DMS79 (cell line): ENCODE measurements at places on chromosomes 1 and 21.

- DNase-seq, result no peak
Observed at GRCh38 chr1:78919150-78919549, 87.4 kb downstream of the ADGRL4 start.

DNA sequence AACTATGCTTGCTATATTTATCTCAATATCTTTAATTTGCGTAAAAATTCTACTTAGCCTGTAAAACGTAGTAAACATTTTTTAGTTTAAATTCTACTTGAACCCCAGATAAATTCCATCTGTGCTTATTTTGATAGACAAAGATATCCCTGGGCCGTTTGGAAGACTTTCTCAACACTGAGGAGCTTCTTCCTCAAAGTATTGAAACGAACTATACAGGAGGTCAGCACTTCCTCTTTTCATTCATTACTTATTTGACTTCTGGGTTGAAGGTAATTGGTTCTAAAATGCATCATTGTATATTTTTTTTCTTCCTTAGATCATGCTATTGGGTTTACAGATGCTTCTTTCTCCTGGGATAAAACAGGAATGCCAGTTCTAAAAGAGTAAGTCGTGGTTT lies 74.7 kb downstream of the HSPA13 start:
- no peak for DNase-seq

GRCh38 chr1:117537291-117537920 lies 68.4 kb upstream of the TENT5C start:
- DNase-seq, result no peak

DNA sequence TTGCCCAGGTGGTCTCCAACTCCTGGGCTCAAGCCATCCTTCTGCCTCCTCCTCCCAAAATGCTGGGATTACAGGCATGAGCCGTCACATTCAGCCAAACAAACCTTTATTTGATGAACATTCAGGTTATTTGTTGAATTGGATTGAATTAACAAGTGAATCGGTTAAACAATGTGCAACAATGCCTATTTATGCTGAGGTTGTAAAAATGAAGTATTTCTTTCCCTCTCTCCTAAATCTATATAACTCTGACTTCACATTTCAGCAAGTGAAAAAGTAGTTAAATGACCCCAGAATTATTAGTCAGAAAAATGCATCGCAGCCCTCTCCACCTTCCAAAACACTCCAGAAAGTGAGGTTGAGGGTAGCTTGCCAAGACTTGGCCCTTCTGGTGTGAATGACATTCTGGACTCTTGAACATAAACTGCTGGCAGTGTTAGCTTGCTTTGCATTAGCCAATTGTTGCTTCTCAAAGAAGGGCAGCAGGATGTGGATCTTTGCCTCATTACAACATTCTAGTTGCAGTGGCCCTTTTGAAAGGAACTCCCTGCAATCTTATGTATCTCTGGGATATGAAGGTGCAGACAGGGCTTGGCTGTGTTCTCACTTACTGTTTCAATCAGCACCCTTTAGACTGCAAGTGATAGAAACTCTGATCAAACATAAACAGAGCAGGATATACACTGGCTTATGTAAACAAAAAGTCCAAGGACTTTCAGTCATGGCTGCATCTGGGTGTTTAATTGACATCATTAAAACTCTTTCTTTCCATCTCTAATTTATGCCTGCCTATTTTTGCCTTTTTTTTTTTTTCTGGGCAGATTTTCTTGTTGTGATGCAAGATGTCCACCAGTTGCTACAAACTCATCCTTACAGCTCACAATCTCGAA lies 22.4 kb downstream of the EDN2 start:
- peak; percentile 74 for DNase-seq

GRCh38 chr1:32500387-32501209 lies 35.7 kb downstream of the ZBTB8B start:
- DNase-seq, result peak; percentile 37

GRCh38 chr1:199857108-199857507 lies 170.4 kb upstream of the NR5A2 start:
- no peak for DNase-seq

GRCh38 chr21:38054334-38054733 lies 138.1 kb upstream of the KCNJ6 start:
- DNase-seq, result no peak

GRCh38 chr1:159936273-159936904 lies 9.0 kb downstream of the IGSF9 start:
- DNase-seq, result peak; percentile 31

DNA sequence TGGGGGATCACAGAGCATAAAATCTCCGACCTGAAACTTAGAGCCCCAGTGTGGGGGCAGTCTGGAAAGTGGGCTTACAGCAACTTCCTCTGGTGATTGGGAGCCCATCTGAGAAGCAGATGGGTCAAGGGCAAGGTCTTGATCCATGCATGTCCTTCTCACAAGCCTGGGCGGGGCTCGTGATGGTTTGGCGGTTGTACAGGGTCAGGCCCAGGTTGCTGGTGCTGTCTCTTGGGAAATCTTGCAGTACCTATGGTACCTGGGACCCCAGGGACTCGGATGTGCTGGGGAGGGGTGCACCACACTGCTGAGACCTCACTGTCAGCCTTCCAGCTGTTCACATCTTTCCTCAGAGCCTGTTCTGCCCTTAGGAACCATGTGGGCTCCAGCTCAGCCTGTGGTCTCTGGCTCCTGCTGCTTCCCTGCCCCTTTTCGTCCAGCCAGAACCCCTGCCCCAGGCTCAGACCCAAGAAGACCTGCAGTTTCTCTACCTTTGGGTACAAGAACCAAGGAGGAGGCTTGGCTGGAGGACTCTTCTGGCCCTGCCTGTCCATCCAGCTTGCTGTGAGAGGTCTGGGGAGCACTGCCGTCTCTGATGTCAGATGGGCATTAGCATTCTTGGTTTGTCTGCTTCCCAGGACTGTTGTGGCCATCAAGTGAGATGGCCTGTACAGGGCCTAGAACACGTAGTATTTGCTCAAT lies 24.5 kb downstream of the WNT4 start:
- DNase-seq, result no peak

DNA sequence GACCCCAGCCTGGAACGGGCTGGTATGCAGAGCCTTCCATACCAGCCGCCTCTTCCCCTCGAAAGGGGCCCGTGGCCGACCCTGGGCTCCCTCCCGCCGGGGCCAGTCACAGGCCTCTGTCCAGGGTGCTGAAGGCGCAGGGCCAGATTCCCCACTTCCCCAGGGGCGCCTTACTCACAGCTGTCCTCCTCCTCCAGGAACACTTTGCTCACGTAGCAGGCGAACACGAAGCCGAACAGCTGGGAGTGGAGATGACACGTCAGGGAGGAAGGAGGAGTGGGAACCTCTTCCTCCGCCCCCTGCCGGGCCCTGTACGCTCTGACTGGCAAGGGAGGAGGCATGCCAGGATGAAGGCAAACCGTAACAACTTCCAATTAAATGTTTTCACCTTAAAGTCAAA lies 57.3 kb downstream of the NKAIN1 start:
- no peak for DNase-seq

DNA sequence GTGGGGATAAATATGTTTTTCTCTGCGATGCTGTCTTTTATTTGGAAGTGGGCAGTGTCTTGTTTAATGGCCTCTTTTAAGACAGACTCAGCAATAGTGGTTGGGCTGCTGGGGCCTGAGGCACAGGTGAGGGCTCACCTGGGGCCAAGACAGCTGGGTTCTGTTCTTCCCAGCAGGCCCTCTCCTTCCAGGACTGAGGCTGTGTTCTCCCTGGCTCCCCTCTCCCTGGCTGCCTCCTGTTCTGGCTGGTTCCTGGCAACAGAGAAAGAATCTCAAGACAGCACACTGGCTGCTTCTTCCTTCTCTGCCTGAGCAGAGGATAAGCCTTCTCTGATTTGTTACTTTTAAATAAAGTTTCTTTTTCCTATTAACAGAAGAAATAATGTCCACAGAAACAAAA lies 7.4 kb upstream of the GRHL3 start:
- DNase-seq, result no peak

- DNase-seq, result no peak
Observed at GRCh38 chr21:31678478-31678877, 19.0 kb downstream of the SOD1 start.

DNA sequence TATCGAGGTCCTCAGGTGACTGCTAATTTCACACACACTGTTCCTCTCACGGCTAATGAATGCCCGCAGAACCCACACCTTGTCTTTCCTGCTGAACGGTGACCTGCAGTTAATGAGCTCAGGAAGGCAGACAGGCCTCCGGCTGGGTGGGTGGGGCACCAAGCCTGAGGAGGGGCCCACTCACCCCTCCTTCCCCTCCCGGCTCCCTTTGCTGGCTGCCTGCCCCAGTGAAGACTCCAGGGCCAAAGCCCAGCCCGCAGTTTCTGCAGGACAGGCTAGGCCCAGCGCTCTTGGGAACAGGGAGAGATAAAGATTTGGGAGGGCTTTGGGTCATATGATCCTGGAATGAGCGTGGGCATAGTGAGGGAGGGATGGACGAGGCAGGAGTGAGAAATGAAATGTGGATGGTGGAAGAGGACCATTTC lies 26.4 kb downstream of the FOXO6 start:
- peak; percentile 90 for DNase-seq

GRCh38 chr1:111553196-111553595 lies 49.8 kb upstream of the ADORA3 start:
- DNase-seq, result no peak

DNA sequence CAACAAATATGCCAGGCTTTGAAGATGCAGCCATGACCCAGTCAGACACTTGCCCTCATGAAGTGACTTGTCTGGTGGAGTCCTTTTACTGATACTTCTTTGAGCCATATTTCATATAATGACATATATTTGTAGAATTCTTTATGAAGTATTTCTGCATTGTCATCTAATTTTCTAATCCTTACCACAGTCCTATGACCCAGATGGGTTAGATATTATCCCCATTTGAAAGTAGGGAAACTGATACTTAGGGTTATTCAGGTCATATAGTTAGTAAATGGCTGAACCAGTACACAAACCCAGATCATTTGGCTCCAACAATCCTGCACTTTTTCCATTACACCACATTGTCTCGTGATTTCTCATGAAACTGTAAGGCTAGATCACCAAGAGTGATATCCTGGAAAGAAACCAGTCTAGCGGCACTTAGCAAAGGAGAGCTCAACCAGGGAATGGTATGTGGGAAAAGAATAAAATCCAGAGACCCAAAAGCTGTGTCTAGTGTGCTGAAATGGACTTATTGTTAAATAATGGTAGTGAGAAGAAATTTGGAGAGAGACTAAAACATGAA lies 49.6 kb downstream of the ZFYVE9 start:
- no peak for DNase-seq

- DNase-seq, result no peak
Observed at GRCh38 chr1:206456577-206457370, 13.5 kb upstream of the IKBKE start.

DNA sequence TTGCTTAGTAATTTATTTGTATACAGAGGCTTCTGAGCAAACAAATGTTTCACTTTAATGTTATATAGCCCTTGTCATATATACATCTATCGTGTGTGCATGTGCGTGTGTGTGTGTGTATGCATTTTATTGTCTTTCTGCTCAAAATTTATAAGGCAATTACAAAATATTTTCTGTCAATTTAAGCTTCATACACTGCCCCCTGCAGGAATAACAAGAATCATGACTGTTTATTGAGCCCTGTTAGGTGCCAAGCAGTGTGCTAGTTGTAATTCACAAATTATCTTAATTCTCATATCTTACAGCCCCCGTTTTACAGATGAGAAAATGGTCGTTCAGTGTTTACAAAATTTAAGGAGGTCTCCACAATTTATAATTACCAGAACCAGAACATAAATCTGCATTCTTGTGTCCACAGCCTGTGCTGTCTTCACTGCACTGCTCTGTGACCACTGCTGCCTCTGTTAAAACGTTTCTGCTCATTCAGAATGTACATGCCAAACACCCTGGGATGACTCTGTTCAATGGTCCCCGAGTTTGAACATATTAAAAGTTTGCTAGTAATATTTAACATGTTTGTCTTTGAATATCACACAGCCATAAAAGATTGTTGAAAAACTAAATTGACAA lies 181.3 kb downstream of the ATP6V1G3 start:
- DNase-seq, result no peak

DNA sequence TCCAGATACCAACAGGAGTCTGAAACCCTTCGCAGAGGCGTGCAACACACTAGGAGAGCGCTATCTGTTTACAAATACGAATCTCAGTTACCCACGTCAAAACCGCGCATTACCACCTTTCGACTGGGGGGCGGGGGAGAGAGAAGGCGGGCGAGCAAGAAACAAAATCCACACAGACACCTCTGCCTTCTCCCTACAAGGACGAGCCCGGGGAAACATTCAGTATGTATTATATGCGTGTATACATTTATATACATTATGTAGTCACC lies 722 bp downstream of the TUT4 start:
- DNase-seq, result peak; percentile 38

- no peak for DNase-seq
Observed at GRCh38 chr1:27886353-27886679, 14.0 kb downstream of the THEMIS2 start.

DNA sequence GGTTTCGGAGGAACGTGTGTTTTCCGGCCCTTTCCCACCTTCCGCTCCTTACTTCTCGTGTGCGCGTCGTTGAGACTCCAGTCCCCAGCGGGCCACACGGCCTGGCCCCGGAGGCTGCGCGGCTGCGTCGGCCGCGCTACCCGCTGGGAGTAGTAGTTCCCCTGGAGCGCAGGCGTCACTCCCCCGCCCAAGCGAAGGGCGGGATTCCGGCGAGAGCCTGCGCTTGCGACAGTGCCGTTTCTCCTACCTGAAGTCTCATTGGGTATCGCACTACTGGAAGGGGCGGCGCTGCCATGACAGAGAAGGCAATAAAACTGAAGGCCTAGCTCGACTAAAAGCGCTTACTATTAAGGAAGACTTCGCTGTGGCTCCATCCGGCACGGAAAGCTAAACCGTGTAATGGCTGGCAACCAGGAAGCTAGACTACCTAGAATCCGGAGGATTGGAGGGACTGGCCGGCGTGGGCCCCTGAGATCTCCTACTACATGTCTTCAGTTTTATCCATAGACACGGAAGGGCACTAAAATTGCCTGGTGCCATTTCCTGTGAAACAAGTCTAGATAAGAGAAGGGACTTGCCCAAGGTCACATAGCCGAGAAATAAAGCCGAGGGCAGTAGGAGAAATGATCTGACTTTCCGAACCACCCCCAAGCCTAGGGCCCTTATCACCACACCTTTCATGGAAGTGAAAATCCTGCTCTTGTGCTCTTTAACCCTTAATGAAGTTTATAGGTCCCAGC lies 797 bp upstream of the TMEM69 start:
- DNase-seq, result peak; percentile 98

- DNase-seq, result no peak
Observed at GRCh38 chr1:109776206-109776835, 12.6 kb upstream of the EPS8L3 start.

- peak; percentile 83 for DNase-seq
Observed at GRCh38 chr21:33441489-33442477, 38.0 kb downstream of the TMEM50B start.

DNA sequence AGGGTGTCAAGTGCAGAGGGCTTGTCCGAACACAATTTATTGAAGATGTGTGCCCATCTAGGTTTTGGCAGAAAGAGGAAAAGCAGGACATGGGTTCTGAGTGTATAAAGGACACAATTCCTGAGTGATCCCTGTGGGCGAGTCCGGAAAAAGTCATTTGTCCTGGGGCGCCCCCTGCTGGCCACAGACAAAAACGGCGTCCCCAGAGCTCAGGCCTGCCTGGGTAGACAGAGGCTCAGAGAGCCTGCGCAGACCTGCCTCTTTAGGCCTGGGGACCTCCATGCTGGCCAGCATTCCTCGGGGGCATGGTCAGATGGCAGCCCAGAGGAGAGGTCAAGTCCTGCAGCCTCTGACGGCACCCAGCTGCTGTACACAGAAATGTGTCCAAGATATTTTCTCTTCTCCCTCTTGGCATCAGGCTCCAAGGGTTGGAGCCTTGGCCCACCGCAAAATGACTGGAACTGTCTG lies 65.5 kb upstream of the LRP8 start:
- peak; percentile 38 for DNase-seq
